ENCODE measurements at places on chromosomes 1 and 21.
A peak's percentile ranks its signal among the peaks of the same experiment; 100 is the strongest.

- DNase-seq, result peak; percentile 59
Measured at GRCh38 chr1:211327346-211327921, 801 bp downstream of the TRAF5 start.

- DNase-seq, result peak; percentile 69
Measured at GRCh38 chr1:19643602-19644394, at the start of gene NBL1. Gene NBL1, plus strand, starts transcription at chr1:19644311. Its CDS starts 10,720 bp downstream, at chr1:19655031.

GRCh38 chr1:234570329-234571120, 39.5 kb downstream of the IRF2BP2 start:
- DNase-seq, result no peak

DNA sequence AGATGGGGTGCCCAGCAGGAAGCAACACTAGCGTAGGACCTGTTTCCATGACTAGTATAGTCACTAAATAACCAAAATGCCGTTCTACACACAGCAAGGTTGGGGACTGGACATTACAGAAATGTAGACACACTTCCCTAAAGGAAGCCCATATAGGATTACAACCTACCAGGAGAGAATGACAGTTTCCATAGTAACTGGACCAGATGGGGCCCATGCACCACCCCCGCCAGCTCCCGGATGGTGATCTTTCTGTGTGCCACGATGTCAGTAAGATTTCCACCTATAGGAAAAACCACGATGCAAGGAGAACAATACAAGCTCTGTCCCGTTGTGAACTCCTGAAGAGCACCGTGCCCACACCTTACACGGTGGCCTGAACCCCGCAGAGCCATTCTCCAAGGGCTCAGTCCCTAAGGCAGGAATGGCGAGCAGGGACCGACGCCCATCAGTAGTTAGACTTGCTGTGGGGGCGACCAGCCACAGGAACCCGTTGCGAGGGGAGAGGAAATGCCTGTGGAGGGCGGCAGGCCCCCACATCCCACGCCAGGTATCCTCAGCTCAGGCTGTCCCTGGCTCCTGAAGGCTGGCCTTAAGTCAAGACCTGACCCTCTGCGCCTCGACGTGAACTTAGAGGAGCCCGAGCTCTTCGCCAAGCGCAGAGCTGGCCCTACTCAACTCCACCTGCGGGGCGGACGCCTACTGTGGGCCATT, 13.6 kb upstream of the CEP85 start:
- DNase-seq, result no peak

DNA sequence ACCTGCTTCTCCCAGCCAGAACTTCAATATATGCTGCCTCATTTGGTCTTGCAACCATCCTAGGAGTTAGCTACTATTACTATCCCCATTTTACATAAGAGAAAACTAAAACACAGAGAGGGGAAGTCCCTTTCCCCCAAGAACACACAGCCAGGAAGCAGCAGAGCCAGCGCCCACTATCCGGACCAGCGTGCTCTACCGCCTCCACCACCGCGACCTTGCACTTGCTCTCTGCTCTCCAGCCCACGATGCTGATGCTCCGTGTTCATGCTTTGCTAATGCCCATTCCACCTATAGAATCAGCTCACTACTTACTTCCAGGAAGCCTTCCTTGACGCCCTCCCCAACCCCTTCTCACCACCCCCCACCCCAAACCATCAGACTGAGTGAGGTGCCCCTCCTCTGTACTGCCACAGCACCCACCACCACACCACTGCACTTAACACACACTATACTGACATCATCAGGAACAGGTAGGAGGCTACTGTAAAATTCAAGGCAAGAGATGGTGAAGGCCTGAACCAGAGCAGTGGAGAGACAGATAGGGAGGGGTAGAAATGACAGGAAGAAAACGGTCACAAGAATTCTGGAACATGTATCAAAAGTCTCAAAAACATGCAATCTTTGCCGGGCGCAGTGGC, 9.4 kb downstream of the TMEM53 start:
- DNase-seq, result no peak

DNA sequence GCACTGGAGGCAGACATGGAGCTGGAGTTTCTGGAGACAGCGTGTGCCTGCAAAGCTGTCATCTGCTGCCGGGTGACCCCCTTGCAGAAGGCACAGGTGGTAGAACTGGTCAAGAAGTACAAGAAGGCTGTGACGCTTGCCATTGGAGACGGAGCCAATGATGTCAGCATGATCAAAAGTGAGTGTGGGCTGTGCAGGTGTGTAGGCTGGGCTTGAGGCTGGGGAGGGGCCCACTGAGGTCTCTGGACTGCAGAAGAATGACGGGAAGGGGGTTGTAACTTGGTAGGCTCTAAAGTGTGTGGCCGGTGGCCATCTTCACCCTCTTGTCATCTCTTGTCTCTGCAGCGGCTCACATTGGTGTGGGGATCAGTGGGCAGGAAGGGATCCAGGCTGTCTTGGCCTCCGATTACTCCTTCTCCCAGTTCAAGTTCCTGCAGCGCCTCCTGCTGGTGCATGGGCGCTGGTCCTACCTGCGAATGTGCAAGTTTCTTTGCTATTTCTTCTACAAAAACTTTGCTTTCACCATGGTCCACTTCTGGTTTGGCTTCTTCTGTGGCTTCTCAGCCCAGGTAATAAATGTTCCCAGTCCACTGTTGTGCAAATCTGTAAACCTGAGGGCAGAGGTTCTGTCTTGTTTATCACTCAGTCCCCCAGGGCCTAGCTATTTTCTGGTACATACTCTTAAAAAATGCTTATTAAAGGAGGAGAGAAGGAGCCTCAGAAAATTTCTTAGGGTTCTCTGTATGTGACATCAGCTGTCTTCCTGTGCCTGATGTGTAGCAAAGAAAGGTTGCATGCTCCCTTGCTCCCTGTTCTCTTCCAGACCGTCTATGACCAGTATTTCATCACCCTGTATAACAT, 19.9 kb downstream of the ATP8B2 start:
- peak; percentile 46 for DNase-seq

- DNase-seq, result no peak
Measured at GRCh38 chr1:183871601-183872000, 66.7 kb downstream of the RGL1 start.

GRCh38 chr1:228767636-228768354, 32.5 kb downstream of the RHOU start:
- no peak for DNase-seq

Measured in B cell (primary cell).